Right lung (tissue), 10 donors: ENCODE measurements at places on chromosomes 11 and 22. TPM values are rescaled to one million over a fixed set of nuclear protein-coding genes. Genes with fewer than 3 reads are reported as not detected.
A peak's percentile ranks its signal among the peaks of the same experiment; 100 is the strongest.

GRCh38 chr11:116641561-116642045 lies 131.2 kb downstream of the BUD13 start:
- peak; percentile 23 for DNase-seq

DNA sequence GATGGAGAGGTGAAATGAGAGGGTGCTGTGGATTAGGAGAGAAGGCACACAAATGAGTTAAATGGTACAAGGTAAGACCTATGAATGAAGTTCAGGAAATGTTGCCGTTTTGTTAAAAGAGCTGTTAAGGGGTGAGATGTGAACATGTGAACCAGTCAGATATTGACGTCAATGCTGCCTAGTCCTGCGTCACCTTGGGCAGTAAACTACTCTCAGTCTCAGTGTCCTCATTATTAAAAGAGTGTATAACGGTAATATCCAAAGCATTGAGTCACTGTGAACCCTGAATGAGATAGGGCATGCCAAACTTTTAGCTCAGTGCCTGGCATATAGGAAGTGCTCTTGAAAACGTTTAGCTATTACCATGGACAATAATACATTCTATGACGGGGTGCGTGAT lies 32.4 kb upstream of the SORL1-AS1 start:
- DNase-seq, result no peak

DNA sequence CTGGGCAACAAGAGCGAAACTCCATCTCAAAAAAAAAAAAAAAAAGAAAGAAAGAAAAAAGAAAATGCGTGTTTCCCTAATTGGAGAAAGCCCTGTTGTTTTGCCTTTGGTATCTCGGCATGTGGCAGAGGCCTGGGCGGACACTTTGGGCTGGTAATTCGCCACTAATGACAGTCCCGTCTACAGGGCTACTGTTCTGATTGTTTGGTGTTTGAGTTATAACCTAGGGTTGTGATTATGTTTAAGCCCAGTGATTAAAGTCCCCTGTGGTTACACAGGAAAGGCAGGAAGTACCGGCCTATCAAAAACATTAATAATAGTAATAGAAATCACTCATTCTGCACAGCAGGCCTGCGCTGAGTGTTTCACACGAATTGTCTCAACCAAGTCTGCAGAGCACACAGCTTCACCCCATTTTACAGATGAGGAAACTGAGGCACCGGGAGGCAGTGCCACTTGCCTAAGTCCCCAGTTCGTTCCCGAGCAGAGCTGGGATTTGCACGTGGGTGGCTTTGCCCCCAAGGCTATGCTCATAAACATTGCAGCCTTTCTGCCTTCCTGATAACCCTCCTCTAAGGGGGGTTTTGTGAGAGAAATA lies 39.1 kb upstream of the GRAMD4 start:
- no peak for DNase-seq

GRCh38 chr11:77151804-77152509 lies 23.9 kb downstream of the MYO7A start:
- DNase-seq, result no peak

ZNF215 gene
- polyA plus RNA-seq, result 2.4 TPM
